GM12878 (cell line): ENCODE measurements at places on chromosomes 16 and 17.
A peak's percentile ranks its signal among the peaks of the same experiment; 100 is the strongest.

DNA sequence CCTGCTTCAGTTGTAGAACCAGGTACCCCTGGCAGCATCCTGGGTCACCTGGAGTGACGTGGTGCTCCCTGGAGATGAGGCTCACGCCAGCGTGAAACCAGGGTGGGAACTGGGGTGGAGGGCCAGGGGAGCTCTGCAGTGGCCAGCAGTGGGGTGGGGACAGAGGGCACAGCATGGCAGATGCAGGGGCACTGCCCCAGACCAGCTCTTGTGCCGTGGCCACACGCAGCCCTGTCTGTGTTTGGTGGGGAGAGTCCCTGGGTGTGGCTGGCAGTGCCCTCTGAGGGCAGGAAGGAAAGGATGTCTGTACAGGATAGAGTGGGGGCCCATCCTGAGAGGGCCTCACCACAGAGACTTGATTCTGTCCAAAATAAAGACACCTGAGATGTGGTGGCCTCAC is 24.5 kb downstream of the ZNF750 start:
- DNase-seq = no peak

DNA sequence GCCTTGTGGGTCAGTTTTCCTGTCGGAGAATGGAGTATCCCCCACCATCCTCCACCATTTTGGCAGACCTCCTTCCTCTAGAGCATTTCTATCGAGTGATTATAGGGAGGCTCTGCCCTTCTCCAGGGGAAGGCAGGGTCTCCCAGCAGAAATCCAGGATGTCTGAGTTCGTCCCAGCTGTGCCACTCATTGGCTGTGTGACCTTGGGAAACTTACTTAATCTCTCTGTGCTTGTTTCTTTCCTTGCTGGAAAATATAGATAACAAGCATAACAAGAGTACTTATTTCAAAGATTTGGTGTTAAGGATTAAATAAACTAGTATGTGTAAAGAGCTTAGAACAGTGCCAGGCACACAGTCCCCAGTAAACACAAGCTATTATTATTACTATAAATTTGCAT is 14.8 kb downstream of the ATP2A3 start:
- no peak for DNase-seq

GRCh38 chr17:33262266-33263123 is 30.6 kb downstream of the ASIC2 start:
- DNase-seq = no peak

DNA sequence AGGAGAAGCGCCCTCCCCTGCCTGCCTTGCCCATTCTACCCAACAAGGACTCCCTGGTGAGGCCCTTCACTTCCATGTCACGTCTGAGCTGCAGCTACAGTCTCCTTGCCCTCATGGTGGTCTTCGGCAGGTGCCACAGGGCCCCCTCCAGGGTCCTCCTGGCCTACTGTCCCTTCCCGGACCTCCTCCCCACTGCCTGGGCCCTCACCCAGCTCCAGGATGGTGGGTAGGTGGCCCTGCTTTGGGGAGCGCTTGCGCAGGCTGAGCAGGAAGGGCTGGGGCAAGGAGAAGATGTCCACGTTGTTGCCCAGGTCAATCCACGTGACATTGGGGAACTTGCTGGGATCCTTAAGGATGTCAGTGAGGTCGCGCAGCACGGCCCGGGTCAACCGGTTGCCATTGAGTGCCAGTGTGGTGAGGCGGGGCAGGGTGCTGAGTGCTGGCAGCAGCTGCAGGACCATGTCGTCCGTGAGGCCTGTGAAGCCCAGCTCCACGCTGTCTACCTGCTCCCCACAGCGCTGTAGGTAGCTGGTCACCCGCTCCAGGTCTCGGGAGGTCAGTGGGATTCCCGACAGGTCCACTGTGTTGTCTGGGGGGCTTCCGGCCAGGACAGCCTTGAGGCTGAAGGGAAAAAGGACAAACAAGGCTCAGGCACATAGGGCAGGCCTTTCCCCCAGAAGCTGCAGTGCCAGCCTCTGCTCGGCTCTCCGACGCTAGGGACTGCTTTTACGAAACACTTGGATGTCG is 28.3 kb downstream of the TRPV2 start:
- DNase-seq = no peak

- DNase-seq = no peak
Measured at GRCh38 chr17:7208754-7209460, 10.7 kb downstream of the DLG4 start.

- DNase-seq = no peak
Measured at GRCh38 chr17:48907713-48908046, 527 bp upstream of the UBE2Z start.

- DNase-seq = peak; percentile 78
Measured at GRCh38 chr16:67244387-67245185, 2.7 kb downstream of the FHOD1 start.

DNA sequence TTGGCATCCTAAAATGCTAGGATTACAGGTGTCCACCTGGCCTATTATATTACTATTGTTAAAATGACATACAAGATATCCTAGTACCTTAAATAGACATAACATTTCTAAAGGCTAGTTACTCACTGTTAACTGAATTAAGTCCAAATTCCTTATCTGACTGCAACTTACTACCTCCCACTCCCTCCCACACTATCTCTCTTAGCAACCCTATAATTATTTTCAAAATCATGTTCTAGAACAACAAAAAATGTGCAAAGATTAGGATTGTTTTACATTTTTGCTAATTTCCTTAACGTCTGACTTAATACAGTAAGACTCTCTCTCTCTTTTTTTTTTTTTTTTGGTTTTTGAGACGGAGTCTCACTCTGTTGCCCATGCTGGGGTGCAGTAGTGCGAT is 2.2 kb upstream of the ATF7IP2 start:
- no peak for DNase-seq

- no peak for DNase-seq
Measured at GRCh38 chr17:8951206-8951605, 14.3 kb downstream of the PIK3R5 start.

GRCh38 chr16:77169650-77170236 is 21.2 kb upstream of the MON1B start:
- no peak for DNase-seq
